ENCODE measurements at places on chromosomes 2 and 18. TPM values are rescaled to one million over a fixed set of nuclear protein-coding genes. Genes with fewer than 3 reads are reported as not detected.

DNA sequence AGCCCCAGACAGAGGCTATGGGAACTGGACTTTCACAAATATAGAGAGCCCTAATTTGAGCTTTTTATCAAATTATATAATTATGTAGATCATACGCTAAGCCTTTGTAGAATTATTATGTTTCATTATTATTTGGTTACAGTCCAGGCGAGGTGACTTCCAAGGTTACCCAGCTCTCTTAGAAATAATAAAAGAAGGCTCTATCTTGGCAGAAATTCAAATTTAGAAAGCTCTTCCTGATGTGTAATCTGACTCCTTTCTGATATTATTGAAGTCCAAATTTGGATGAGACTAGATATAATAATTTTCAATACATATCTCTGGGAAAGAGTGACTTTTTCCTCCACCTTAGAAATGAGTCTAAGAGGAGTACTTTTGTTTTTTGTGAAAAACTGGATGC is 4.8 kb upstream of the SLC38A11 start:
- no peak for DNase-seq

DNA sequence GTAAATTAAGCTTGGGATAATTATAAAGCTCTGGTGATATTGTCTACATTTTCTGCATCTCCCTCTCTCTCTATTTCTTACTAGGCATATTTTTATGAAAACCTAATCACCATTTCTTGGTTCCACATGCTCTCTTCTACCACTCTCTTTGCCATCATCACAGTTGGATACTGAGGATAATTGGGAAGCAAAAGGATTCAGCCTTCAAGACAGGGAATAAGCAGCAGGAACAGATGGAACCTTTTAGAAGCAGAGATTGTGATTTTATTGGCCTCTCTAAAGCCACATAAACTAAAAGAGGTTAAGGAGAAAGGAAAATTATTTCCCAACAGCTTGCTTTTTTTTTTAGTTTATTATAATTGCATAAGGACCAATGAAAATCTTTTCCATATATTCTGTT is 226.3 kb upstream of the SPHKAP start:
- DNase-seq: no peak

Gene MATN3
- total RNA-seq: 0.46 TPM

Gene C2orf49
- 18.1 TPM for total RNA-seq

Gene CDH19
- total RNA-seq: not detected

Gene KLHL14
- 0.02 TPM for total RNA-seq
